ENCODE measurements at places on chromosomes 6 and 20.

DNA sequence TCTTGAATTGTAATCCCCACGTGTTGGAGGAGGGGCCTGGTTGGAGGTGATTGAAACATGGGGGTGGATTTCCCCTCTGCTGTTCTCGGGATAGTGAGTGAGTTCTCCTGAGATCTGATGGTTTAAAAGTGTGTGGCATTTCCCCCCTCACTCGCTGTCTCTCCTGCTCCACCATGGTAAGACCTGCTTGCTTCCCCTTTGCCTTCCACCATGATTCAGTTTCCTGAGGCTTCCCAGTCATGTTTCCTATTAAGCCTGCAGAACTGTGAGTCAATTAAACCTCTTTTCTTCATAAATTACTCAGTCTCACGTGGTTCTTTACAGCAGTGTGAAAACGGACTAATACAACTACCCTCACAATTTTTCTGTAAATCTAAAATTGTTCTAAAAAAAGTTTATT lies 26.8 kb upstream of the FAM184A start:
- no peak for DNase-seq

DNA sequence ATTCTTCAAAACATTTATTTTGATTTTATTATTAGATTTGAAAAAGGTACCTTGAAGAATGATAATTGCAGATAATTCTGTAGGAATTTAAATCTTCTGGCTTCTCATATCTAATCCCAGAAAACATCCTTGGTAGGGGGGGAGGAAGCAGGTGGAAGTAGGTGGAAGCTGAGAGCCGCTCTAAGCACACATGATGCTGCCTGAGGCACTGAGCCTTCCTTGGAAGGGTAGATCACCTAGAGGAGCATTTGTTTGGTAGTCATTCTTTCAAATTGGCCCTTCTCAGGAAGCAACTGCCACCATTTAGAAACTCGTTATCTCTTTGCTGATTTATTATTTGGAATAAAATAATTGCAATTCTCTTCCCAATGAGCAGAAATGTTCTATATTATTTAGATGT lies 623.3 kb downstream of the CD109 start:
- DNase-seq, result no peak

DNA sequence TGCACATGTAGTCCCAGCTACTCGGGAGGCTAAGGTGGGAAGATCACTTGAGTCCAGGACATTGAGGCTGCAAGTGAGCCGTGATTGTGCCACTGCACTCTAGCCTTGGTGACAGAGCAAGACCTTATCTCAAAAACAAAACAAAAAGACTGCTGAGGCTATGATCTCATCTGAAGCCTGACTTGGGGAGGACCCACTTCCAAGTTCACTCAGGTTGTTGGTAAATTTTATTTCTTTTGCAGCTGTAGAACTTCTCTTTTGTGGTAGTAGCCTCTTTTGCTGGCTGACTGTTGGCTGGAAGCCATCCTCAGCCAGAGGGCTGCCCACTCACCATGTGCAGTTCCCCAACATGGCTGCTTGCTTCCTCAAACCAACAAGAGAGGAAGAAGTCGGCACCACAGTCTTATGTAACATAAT lies 36.8 kb upstream of the ME1 start:
- DNase-seq, result no peak

DNA sequence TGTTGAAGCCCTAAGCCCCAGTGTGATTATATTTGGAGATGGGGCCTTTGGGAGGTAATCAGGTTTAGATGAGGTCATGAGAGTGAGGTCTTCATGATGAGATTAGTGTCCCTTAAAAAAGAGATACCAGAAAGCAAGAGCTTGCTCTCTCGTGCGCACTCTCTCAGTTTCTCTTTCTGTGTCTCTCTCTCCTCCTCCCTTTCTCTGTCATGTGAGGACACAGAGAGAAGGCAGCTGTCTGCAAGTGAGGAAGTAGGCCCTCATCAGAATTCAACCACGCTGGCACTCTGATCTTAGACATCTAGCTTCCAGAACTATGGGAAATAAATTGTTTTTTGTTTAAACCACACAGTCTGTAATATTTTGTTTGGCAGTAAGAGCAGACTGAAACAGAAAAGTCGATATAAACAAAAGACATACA lies 180.5 kb downstream of the IBTK start:
- no peak for DNase-seq

DNA sequence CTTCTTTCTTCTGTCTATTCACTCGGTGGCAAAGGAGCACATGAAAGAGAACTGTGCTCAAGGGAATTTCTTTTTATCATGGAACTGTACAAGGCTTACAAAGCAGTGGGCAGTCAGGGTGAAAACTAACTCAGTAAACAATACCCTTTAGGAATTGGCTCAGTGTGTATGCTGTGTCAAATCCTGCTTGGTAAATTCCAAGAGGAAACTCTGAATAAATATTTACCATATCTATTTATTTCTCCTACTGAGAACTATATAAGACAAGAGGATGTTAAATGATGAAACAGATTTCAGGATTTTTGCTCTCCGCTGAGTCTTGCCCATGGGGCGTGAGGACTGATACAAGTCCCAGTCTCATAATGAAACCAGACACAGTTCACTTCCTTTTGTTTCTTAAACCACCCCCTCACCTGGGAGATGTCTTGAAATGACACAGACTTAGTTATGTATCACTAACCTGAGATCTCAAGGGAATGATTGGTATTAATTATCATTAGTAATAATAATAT lies 188.8 kb downstream of the BACH2 start:
- DNase-seq, result no peak

DNA sequence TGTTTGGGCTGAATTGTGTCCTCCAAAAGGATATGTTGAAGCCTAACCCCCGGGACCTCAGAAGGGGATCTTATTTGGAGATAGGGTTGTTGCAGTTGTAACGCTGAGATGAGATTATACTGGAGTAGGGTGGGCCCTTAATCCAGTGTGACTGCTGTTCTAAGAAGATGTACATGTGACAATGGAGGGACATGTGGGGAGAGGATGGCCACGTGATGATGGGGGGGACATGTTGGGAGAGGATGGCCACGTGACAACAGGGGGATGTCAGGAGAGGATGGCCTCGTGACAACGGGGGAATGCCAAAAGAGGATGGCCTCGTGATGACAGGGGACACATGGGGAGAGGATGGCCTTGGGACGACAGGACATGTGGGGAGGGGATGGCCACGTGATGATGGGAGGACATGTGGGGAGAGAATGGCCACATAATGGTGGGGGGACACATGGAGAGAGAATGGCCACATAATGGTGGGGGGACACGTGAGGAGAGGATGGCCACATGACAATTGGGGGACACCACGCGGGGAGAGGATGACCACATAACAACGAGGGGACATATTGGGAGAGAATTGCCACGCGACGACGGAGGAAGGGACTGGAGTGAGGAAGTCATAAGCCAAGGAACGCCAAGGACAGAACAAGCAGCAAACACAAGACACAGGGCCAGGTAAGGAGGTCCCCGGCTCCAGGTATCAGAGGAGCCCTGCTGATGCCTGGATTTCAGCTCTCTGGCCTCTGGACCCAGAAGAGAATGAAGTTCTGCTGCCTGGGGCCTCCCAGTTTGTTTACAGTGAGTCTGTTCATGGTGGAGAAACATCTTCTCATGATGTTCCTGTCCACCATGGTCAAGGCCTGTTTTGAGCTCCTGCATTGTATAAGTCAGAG lies 29.2 kb downstream of the SYNJ2 start:
- no peak for DNase-seq

- no peak for DNase-seq
Observed at GRCh38 chr20:61500791-61501321, 248.8 kb downstream of the CDH4 start.

DNA sequence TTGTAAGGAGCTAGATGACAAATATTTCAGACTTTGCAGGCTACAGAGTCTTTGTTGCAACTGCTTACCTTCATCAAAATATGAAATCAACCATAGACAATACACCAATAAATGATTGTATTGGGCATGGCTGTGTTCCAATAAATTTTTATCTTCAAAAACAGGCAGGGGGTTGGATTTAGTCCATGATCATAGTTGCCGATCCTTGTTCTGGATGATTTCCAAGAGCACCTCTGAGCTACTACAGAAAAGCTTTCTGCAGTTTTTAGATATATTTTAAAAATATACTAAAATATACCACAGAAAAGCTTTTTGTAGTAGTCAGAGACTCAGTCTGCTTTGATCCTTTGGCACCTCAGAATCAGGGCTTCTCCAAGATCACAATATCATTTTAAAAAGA lies 145.0 kb downstream of the HTR1B start:
- DNase-seq, result no peak

DNA sequence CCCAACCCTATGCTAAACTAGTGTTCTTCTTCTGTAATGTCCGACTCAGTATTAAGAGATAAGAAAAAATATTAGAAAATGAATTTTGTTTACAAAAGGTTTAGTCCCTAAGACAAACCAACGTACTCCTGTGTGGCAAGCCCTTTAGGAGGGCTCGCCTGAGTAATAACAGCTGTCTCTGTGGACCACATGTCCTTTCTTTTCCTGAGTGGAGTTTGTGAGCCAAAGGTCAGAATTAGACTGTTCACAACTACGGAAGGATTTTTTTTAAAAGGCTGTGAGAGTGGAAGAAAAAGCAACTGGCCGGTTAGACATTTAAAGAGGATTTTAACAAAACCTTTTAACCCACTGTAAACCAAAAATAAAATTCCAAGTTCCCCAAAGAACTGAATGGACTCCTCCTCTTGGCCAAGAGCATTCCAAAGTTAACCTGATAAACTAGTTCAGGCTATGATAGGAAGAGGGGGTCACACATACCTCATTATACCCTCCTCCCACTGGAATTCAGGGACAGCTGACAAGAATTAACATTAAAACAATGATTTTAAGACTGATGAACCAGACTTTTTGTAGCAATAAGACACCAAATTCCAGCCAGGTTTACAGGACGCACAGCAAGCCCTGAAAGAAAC lies 43.5 kb downstream of the FAM184A start:
- DNase-seq, result no peak

- DNase-seq, result no peak
Observed at GRCh38 chr6:82597201-82597600, 233.6 kb downstream of the TPBG start.

- no peak for DNase-seq
Observed at GRCh38 chr6:52284131-52284459, 447 bp downstream of the MCM3 start.

- DNase-seq, result no peak
Observed at GRCh38 chr6:28807682-28808280, 116.0 kb downstream of the TRIM27 start.

- DNase-seq, result no peak
Observed at GRCh38 chr20:831251-831650, 2.3 kb upstream of the FAM110A start.

DNA sequence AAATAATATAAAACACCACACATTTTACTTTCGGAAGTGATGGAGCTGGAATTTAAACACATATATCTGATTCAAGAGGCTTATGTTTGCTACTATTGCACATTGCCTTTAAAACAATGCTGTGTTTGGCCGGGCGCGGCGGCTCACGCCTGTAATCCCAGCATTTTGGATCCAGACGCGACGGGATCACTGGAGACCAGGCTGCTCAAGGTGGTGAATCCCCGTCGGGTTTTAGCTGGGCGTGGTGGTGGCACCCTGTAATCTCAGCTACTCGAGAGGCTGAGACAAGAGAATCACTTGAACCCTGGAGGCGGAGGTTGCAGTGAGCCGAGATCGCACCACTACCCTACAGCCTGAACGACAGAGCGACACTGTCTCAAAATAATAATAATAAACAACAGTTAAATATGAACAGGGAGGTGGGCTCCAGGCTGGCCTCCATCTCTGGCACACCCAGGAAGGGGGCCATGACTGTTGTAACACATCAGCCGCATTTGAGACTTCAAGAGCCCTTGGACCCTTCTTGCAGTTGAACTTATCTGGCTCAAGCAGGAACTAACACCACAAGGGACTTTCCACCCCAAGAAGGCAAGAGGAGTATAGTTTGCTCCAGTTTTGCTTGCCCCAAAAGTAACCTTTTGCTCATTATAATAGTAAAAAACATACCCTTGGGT lies 127.1 kb upstream of the ZNF184 start:
- DNase-seq, result no peak

- no peak for DNase-seq
Observed at GRCh38 chr6:33927616-33928015, 123.8 kb upstream of the MLN start.

DNA sequence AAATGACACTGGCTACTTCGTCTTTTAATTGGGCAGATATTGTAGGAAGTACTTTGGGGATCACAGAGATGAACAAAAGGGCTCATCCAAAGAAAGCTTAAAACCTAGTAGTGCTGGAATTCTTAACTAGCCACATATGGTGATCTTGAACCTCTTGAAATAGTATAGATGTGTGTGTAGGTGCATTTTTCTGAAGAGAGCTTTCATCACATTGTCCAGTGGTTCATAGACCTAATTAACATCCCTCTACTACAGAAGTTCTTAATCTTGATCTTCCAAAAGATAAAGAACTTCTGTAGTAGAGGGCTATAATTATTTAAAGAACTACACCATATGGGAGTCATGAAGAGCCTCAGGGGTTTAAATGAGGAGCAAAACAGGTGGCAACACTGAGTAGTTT lies 2.3 kb upstream of the PRIM2 start:
- no peak for DNase-seq

- no peak for DNase-seq
Observed at GRCh38 chr6:12555267-12555666, 161.3 kb upstream of the PHACTR1 start.

GRCh38 chr6:121557146-121557940 lies 121.9 kb downstream of the GJA1 start:
- DNase-seq, result no peak

GRCh38 chr20:61922411-61922810 lies 143.3 kb downstream of the TAF4 start:
- DNase-seq, result no peak

DNA sequence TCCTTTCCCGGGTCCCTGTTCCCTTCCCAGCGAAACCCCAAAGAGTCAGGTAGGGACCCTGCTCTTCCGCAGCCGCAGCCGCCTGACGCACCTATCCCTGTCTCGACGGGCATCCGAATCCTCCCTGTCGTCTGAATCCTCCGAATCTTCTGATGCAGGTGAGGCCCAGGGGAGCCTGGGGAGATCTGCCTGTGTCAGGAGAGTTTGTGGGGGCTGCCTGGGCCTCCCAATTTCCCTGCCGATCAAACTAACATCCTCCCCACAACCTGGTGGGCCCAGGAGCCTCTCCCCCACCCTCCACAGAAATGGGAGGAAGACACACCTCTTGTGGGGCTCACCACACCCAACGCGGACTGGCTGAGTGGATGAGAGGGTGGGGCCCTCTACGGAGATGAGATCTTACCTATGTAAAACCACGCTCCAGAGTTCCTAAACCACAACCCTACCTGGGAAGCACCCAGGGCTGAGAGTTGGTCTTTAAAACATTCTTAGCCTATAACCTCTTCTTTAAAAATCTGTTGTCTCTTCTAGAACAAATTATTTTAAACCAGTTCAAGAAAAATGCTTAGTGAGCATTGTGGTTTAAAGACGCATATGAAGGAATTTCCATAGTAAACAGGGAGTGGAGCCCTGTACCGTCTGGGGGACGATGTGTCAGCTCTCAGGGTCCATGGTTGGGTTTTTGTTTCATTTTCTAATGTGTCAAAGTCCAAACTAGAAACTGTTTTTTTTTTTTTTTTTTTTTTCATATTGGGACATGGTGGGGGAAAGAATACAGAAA lies 1.7 kb downstream of the CDC25B start:
- DNase-seq, result no peak
